ENCODE measurements at places on chromosomes 11 and 22.

GRCh38 chr11:19686234-19686633 lies 26.4 kb upstream of the NAV2 start:
- DNase-seq: no peak

- DNase-seq: no peak
Measured at GRCh38 chr11:129973068-129973467, 29.6 kb downstream of the PRDM10 start.

DNA sequence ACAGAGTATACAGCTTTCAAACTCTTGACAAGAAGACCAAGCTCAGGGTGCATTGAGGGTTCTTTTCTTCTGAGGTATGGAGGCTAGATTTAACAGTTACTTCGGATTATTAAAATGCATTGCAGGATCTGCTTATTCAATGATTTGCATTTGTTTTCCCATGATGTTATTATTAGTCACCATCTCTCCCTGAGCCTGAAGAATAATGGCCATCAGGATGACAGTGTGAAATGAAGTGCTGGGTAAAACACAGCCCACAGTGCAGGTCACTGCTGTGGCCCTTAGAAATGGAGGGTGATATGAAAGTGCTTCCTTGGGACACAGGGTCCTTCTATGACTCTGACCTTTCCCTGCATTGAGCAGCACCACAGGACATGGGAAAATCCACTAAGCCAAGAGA lies 40.0 kb downstream of the TECTA start:
- DNase-seq: no peak

- no peak for DNase-seq
Measured at GRCh38 chr11:67381244-67381972, 8.0 kb upstream of the CLCF1 start.

GRCh38 chr11:72100462-72100861 lies 2.6 kb downstream of the LAMTOR1 start:
- no peak for DNase-seq

- DNase-seq: no peak
Measured at GRCh38 chr22:24025475-24025874, 14.4 kb downstream of the CABIN1 start.

GRCh38 chr11:102345904-102346303 lies 1.1 kb upstream of the BIRC2 start:
- no peak for DNase-seq

GRCh38 chr11:94513091-94513490 lies 830 bp downstream of the C11orf97 start:
- DNase-seq: no peak

DNA sequence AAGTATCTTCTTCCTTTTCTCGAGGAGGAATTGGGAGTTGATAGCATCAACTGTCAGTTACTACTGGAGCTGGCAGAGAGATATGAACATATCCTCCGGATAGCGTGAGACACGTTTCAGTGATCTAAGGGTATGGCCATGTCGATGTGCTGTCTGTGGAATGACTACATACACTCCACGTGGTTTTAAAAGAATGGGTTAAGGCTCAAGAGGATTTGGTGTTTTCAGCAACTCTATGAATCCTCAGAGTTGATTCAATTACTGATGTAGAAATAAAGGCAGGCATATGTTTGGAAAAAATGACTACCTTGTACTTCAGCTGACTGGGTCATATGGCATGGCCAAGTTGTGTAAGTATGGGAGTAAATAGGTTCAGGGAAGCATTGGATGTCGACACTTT lies 22.9 kb downstream of the MMP13 start:
- no peak for DNase-seq

GRCh38 chr11:115197031-115197430 lies 307.2 kb downstream of the CADM1 start:
- no peak for DNase-seq

DNA sequence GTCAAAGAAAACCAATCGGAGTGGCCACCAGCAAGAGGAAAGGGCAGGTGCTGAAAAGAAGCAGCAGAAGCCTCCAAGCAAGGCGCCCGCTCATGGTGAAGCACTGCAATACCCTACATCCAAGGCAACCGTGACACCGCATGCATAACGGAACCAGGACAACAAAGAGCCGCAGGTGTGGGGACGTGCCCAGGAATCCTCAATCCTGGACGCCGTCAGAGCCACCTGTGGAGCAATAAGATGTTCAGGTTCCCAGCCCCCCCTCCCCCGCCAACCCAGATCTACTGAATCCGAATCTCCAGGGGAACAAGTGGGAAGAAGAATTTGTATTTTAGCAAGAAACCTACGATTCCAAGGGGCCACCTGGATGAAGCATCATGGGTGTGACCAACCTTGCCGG lies 70.8 kb downstream of the SHANK2 start:
- DNase-seq: no peak

DNA sequence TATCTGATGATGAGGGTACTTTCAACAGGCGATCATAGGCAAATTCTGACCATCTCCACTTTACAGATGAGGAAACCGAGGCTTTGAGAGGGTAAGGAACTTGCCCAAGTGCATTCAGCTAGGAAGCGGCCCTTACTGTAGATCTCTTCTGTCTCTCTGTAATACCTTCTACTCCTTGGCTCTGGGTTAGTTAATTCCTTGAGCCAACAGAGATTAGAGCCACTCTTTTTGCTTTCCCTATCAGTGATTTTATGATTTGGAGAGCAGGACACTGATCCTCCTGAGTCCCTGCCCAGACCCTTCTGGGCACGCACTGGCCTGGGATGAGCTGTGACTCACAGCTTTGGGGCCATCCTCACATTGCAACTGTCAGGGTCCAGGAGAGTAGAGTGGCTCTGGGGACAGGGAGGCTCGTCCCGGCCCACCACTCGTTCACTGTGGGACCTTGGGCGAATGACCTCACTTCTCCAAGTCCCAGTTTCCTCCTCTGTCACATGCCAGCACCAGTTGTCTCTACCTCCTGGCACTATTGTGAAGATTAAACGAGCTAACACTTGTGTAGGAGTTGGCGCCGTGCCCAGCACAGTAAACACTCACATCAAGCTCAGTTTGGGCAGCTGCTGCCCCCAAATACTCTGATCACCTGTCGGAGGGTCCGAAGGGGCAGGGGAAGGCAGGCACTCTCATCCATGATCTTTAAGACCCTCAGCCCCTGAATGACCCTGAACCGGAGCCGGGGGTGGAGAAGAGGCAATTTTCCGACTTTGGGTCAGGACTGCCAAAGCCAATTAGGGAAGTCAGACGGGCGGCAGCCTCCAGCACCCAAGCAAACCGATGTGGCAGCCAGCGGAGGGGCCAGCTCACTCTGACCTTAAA lies 235.0 kb downstream of the MIAT start:
- peak; percentile 96 for DNase-seq

- no peak for DNase-seq
Measured at GRCh38 chr11:9736365-9736764, 72.5 kb downstream of the SWAP70 start.

DNA sequence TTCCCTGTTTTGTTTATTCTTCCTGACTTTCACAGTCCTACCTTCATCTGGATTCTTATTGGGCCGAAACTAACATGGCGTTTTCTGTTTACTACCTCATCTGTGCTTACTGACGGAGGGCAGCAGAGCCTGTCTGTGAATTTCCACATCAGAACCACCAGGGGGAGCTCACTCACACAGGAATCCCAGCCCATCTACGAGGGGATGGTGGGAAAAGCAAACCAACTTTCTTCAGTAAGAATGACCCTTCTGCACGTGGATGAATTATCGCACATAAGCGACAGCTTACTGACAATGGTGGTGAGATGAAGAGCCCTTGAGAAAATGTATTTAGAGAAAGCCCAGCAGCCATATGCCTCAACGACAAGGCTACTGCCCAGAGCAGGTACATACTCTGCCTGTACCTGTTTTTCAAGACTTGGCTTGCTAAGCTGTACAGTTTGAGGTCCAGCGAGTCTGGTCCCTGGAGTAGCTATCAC lies 42.5 kb downstream of the LARGE2 start:
- DNase-seq: peak; percentile 12

- DNase-seq: no peak
Measured at GRCh38 chr11:11263238-11264005, 89.6 kb downstream of the CSNK2A3 start.

GRCh38 chr11:16610738-16611388 lies 127.6 kb upstream of the C11orf58 start:
- no peak for DNase-seq

DNA sequence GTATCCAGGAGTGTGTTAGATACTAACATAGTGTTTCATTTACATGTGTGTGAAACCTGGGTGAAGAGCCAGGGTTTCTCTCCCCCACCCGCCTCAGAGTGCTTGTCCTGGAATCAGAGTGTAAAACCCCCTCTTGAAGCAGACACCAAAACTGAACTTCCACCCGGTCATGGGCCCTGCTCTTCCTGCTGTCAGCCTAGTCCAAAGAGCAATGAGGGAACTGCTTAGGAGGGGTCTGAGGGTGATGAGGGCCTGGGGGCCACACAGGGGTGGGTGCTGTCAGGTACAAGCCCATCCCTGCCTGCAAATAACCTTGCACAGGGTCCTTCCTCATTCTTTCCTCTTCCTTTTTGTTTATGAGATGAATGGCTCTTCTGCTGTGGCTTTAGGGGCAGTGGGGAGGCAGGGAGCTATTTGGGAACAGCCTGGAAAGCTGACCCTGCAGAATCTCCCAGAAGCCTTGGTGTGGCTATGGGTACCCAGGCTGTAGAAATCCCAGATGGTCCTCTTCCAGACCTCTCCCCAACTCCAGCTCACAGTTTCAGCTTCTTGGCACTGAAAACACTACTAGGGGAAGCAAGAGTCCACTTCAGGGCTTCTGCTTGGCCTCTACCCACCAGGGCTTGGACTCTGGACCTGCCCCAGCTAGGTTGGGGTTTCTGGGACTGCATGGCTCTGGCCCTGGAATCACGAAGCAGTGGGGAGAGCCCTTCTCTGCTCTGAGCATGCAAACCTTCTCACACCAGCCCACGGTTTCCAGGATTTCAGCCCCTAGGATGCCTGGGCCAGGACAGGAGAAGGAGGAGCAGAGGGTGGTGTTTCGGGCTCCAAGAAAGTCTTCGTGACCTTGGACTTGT lies 8.5 kb downstream of the BATF2 start:
- no peak for DNase-seq

GRCh38 chr11:96361778-96362177 lies 18.8 kb upstream of the MAML2 start:
- no peak for DNase-seq

DNA sequence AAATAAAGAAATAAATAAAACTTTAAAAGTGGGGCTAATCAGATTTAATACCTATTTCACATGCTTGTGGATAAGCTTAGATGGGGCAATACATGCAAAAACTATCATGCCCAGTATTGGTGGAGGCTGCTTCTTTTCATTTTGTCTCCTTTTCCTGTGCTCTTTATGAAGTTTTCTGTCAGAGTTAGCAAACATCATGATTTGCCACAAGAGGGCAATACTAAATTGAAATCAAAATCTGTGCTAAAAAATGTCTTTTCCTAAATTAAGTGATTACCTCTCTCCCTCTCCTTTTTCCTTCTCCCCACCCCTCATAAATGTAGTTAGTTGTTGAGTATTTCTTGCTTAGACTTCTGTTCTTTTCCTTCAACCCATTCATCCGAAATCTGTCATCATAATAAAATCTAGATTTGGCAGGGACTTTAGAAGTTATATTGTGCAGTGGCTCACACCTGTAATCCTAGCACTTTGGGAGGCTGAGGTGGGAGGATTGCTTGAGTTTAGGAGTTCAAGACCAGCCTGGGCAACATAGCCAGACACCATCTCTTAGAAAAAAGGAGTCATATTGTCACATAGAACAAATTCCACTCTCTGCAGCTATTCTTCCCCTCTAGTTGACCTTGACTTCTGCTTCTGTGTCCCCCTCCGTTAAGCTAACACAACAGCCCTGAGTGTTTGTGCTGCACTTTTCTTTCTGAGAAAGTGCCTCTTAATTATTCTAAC lies 4.7 kb upstream of the ARHGAP42 start:
- DNase-seq: no peak

GRCh38 chr11:101034076-101034475 lies 95.5 kb downstream of the PGR start:
- no peak for DNase-seq

DNA sequence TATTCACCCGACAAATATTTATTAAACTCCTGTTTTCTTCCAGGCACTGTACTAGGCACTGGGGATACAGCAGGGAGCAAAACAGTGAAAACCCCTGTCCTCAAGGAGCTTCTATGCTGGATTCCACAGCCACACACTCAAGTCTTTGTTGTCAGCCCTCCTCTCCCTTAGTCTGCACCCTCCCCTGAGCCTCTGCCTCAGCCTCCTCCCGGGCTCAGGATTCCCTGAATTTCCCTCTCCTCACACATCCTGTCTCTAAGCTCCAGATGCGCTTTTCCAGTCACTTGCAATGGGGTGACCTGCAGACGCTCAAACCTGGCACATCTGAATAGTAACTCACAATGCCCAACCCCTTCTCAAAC lies 13.5 kb upstream of the TUB start:
- DNase-seq: no peak

DNA sequence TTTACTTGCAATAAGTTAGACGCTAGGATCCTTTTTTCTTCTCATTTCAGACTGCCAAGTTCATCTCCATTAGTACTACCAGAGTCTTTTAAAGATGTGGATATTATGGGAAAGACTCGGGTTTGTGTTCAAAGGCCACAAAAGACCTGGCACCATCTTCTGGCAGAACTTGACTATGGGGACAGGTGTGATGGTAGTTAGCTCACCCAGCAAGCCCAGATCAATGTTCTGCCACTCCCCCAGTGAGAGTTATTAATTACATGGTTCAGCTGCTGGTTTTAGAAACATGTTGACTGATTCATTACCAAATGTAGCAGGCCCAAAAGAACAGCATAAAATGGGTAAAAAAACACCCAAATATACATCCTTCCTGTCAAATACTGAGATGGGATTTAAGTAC lies 333.5 kb upstream of the PITPNB start:
- no peak for DNase-seq

DNA sequence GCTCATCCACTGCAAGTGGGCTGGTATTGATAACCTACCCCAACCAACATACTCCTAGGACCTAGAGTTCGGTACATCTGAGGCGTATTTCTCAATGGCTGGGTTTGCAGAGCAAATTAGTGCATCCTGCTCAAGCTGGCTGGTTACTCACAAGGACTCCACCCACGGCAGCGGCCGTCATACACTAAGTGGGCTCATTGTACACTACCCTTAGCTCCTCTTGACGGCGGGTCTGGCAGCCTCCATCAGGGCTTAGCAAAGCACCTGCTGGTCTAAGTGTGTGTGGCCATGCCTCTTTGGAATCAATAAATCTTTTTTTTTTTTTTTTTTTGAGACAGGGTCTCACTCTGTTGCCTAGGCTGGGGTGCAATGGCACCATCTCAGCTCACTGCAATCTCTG lies 20.2 kb upstream of the KCNJ11 start:
- DNase-seq: no peak
